ENCODE measurements at places on chromosomes 12 and 14.
A peak's percentile ranks its signal among the peaks of the same experiment; 100 is the strongest.

DNA sequence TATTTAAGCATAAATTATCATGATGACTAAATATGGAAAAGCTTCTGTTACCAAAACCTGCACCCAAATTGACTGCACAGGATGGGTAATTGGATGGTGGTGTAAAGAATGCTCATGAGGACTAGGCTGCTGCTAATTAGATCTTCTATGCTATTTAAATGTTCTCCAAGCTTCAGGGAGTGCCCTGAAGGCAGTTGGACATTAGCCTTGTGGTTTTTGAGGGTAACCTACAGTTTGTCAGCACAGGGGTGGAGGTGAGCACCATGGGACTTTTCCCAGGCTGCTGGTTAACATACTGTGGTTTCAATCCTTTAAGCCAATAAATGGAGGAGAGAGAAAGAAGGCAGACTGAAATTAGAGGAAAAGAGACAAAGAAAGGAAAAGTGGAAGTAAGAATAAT lies 145.0 kb downstream of the WIF1 start:
- DNase-seq, result no peak

GRCh38 chr12:23066095-23066494 lies 441.1 kb downstream of the ETNK1 start:
- DNase-seq, result no peak

GRCh38 chr14:67516676-67517075 lies 16.4 kb upstream of the PLEKHH1 start:
- DNase-seq, result no peak

GRCh38 chr12:89245090-89245489 lies 107.2 kb downstream of the DUSP6 start:
- DNase-seq, result no peak

- no peak for DNase-seq
These were observed 19.0 kb upstream of the FOXN3 start for GRCh38 chr14:89435892-89436656.

DNA sequence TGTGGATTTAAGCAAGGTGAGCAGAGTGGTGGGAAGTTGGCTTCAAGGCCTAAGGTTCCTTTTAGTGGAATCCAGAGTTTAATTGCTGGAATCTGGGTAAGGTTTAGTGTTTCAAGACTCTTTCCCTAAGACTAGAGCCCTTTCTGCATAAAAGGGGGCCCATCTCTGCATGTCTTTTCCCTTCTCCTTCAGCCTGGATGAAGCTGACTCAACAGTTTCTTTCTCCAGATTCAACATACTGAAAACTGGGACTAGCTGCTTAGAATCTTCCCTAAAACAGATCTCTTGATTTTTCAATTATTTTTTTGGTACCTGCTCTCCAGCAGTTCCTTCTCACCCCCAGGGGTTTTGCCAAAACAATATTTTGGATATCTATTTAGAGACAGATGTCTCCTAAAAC lies 34.0 kb downstream of the SLC4A8 start:
- DNase-seq, result no peak

- no peak for DNase-seq
These were observed 18.1 kb downstream of the SSH1 start for GRCh38 chr12:108839018-108839889.

DNA sequence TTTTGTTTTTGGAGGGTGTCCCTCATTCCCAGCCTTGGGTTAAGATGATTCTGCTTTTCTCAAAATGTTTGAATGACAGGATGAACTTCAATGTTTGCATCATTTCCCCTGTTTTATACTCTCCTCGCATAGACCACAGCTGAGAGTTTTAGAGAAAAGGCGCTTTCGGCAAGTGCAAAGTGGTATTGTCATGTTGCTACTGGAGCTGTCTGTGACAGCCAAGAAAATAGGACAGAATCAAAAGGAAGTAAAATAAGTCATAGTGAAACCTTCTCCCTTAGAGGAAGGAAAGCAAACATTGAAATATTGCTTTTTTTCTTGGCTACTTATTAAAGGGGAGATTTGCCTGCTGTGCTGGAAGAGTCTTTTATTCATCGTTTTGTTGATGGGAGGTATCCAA lies 33.5 kb upstream of the ARHGAP5 start:
- DNase-seq, result no peak

- no peak for DNase-seq
These were observed 233.7 kb downstream of the SLC25A21 start for GRCh38 chr14:36938678-36939077.

DNA sequence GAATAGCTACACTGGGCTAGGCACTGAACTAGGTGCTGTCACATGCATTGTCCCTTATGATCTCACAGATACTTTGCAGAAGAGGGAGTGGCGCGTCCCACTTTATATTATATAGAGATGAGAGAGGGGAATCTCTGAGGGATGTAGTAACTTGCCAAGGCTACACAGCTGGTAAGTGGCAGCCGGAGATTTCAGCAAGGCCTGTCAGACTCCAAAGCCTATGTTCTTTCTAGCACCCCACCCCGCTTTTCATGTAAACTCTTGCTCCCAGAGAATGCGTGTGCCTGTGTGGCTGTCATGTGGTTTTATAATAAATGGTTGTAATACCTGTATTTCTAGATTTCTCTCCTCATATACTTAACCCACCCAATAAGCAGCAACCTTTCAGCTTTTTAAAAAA lies 39.1 kb downstream of the WDR20 start:
- DNase-seq, result no peak

GRCh38 chr14:41449066-41449465 lies 157.6 kb upstream of the LRFN5 start:
- no peak for DNase-seq

- DNase-seq, result no peak
These were observed 128.3 kb downstream of the SLC35F4 start for GRCh38 chr14:57737598-57737997.

GRCh38 chr14:85943192-85943591 lies 413.2 kb downstream of the FLRT2 start:
- DNase-seq, result no peak

DNA sequence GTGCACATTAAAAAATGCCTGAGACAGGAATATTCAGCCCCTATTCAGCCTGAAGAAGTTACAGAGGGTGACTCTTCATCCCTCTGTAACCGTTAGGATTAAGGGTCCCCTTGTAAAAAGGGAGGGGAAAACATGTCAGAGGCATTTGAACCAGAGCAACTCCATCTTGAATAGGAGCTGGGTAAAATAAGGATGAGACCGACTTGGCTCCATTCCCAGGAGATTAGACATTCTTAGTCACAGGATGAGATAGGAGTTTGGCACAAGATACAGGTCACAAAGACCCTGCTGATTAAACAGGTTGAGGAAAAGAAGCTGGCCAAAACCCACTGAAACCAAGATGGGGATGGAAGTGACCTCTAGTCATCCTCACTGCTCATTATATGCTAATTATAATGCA lies 19.9 kb upstream of the MDM1 start:
- DNase-seq, result no peak

DNA sequence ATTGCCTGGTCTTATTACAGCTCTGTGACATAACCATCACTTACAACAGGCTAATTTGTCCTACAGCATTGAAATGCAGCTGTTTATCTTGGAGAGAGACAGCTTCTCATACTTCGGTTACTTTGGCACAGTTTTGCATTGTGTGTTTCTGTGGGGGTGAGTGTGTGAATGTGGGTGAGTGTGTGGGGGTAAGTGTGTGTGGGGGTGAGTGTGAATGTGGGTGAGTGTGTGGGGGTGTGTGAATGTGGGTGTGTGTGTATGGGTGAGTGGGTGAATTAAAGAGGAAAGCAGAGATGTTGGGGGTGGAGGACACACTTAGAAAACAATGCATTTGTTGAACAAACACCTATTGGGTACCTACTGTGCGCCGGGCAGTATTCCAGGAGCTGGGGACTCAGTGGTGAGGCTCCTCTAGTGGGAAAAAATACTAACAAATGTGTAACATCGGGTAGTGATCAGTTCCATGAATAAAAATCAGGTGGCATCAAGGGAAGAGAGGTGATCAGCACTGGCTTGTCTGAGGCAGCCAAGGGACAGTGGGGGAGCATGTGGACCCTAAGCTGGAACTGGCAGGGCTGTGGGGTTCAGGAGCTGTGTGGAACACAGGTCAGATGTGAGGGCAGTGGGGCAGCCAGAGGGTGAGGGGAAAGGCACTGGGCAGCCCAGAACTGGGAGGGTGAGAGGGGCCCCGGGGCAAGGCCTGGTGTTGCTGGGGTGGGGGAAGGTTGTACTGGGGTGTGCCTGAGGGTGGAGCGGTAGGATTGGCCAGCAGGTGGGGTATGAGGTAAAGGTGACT lies 44.1 kb upstream of the AMN start:
- DNase-seq, result no peak

- DNase-seq, result no peak
These were observed 6.0 kb downstream of the TMEM260 start for GRCh38 chr14:56585461-56586084.

DNA sequence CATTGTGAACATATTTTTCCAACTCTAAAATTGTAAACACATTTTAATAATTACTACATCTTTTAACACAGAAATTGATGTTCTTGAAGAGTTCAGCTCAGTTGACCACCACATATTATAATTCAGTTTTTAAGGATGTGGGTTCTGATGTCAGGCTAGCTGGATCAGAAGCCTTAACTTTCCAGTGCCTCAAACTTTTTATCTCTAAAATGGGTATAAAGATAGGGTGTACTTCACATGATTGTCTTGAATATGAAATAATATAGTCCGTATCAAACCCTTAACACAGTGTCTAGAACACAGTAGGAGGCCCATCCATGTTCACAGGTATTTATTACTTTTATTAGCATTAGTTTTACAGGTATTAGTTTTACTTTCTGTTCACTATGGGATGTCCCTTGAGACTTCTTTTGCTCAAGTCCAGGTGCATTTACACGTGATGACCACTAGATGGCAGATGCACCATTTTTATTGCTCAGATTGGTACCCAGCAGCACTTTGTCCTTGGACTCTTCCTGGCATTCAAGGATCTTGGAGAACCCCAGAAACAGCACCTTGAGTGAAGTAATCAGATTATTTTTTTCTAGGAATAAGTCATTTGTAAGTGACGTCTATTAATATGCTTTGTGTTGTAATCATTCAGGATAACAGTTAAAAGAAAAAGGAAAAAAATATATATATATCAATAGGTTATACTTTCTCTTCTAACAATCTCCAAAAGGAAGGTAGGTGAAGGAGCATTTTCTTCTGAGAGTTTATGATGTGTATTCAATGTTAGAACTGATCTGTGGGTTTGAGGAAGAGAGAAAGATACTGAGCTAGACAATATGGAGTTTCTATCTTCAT lies 580.2 kb downstream of the ETNK1 start:
- DNase-seq, result peak; percentile 20

DNA sequence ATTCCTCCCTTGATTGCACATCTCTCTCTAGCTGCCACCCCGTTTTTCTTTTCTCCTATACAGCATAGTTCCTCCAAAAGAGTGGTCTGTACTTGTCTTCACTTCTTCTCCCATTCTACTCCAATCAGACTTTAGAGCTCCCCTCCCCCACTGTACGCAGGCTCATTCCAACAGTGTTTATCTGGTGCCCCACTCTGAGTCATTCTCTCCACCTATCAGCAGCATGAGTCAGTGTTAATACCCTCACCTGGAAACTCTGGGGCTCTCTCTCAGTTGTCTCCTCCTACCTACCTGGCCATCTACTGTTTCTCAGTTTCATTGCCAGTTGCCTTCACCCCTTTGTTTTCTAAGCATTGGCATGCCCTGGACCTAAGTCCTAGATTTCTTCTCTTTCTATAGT lies 175.1 kb upstream of the ARHGAP5 start:
- no peak for DNase-seq

DNA sequence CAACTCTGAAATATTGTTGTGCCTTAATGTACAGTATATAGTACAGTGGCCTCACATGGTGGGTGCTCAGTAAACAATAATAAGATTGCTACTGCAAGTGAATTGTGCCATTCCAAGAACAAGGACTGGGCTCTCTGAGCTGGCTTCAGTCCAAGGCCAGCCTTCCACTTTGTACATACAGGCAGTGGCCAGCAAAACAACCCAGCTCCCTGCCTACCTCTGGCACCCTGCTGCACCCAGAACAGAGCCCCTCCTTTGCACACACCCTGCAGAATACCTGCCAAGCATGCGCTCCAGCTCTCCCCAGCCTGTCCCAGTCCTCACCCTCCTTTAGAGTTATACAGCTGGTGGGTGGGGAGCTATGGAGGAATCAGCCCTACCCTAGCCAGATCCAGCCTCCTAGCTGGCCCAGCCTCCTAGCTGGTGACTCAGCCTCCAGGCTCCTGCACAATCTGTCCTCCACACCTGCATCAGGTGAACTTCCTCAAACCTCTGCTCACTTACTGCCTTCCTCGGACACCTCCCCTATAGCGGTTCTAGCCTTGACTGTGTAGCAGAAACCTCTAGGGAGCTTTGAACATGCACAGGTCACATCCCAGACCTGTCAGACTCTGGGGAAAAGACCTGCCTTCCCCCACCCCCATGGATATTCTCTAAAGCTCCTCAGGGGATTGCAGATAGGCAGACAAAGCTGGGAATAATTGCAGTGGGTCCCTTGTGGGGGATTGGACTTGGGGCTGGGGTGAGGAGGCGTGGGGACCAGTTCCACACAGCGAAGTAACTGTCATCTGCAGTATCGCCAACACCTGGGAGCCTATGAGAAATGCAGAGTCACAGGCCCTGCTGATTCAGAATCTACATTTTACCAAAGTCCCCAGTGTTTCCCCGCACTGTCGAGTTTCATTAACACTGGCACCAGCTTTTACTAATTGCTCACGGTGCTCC lies 17.9 kb downstream of the ZDHHC22 start:
- no peak for DNase-seq

DNA sequence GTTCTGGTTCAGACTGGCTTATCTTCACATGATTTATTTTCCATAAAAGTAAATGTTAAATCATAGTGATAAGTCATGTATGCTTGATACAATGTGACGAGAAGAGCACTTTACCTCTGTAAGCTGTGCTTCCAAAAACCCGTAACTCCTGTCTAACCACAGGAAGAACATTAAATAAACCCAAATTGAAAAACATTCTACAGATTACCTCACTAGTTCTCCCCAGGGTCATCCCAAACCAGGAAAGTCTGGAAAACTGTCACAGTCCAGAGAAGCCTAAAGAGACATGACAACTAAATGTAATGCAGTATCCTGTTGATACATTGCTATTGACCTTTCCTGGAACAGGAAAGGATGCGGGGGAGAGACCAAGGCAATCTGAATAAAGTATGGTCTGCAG lies 32.5 kb upstream of the DUSP6 start:
- DNase-seq, result no peak

GRCh38 chr12:92968176-92968813 lies 39.2 kb upstream of the EEA1 start:
- DNase-seq, result peak; percentile 72

- no peak for DNase-seq
These were observed 155.4 kb upstream of the GZMB start for GRCh38 chr14:24789378-24789884.

GRCh38 chr14:106691601-106692291 lies 1165.4 kb downstream of the TMEM121 start:
- no peak for DNase-seq

DNA sequence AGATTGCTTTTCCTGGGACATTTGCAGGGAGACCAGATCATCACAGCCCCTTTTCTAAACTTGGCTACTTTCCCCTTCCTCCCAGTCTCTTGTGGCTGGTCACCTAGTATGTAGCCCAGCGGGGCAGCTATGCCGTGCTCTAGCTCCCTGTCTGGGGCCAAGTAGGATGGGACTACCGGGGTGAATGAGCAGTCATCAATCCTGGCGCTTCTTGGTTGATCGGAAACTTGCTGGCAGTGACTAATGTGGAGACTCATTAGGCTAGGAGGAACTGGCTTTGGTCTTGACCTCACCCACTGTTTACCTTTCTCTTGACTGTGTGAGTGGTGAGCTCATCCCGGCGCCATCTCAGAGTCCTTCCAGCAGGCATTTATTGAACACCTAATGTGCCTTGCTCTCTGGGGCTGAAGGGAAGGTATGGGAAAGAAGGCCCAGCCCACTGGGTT lies 15.9 kb downstream of the PLEKHG3 start:
- no peak for DNase-seq

- no peak for DNase-seq
These were observed 182.3 kb upstream of the PWP1 start for GRCh38 chr12:107503129-107503855.

Data from SK-N-MC (cell line).